Nucleus accumbens (tissue), 56 donors: ENCODE measurements at places on chromosomes 7 and 10.

- no peak for DNase-seq
Observed at GRCh38 chr7:28389504-28390395, 22.6 kb upstream of the CREB5 start.

GRCh38 chr7:43037531-43037930, 74.9 kb upstream of the HECW1 start:
- no peak for DNase-seq

DNA sequence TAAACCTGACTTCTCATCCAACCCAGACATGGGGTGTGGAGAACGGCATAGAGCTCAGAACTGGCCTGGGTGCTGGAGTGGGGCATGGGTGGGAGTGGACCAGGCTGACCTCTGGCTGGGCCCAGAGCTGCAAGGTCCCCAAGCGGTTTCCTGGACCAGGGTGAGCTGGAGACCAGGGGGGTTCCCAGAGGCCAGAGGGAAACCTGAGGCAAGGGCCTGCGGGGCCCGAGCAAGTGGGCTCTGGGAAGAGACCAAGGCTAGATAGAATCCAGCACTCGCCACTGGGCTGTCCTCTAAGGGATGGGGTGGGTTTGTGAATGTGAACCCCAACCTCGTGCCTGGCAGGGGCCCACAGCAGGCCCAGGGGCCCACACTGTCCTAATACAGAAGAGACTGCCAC, 39.4 kb upstream of the RET start:
- DNase-seq, result no peak

DNA sequence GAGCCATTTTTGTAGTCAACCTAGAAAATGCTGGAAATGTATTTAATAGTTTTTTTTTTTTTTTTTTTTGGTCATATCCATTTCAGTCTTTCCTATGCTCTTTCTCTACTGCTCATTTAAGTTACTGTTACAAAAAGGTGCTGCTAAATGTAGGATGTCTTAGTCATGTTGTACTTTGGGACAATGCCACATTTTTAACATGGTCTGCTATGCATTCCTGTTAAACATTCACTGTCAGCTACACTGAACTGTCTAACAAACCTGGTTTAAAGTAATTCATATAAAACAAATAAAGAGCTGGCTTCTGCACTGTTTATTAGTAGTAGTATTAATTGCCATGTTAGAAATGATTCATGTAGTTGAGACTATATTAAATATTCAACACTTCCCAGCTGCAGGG, 108.6 kb downstream of the NSUN6 start:
- no peak for DNase-seq

GRCh38 chr10:98967601-98968000, 268.1 kb downstream of the HPSE2 start:
- no peak for DNase-seq

DNA sequence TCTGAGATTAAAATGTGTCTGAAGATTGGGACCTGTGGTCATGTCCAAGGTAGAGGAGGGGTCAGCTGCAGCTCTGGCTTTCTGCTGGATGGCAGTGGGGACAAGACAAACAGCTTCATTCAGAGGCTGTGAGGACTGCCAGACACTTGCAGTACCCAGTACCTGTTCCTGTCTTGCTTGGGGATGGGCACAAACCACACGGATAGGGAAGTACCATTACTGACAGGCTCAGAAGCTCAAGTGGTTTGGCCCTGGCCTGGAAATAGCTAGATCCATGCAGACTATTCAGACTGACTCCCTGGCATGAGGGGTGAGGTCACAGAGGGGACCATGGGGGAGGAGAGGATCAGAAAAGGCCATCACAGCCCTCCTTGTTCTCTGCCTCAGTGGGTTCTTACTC, 56.0 kb upstream of the COMTD1 start:
- no peak for DNase-seq

GRCh38 chr7:33936503-33936902, 31.2 kb downstream of the BMPER start:
- DNase-seq, result no peak

DNA sequence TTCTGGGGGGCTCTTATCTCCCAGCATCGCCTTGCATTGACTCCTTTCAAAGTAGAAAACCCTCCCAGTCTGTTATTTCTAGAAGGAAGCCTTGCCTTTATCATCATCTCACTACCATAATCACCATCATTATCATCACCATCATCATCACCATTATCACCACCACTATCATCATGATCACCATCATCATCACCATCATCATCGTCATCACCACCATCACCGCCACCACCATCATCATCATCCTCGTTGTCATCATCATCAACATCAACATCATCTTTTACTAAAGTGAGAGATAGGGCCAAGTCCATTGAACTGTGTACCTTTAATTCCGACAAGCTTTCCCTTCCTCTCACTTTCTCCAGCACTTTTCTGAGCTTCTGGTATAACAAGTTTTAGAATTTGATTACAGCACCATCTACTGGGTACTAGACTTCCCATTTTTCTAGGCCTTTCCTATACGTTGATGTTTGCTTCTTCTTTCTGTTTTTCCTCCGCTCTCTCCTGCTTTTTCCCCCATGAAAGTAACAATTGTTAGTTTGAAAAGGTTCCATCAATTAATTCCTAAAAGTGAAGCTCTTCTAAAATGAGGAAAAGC, 226.4 kb downstream of the BUB3 start:
- no peak for DNase-seq

DNA sequence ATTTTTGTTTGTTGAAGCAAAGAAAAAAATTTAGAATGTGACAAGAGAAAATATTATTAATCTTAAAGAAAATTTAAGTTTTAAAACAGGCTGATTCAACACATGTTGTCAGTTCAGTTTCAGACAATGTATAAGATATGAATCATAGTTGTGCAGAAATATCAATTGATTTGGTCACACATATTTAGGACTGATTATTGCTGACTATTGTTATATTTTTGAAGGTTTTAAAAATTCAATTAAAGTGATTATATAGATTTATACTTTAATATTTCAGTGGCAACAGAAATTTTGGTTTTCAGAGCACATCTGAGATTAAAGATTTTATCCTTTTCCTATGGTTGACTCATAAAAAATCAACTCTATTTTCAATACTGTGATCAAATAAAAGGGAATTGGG, 132.5 kb downstream of the PON1 start:
- no peak for DNase-seq

DNA sequence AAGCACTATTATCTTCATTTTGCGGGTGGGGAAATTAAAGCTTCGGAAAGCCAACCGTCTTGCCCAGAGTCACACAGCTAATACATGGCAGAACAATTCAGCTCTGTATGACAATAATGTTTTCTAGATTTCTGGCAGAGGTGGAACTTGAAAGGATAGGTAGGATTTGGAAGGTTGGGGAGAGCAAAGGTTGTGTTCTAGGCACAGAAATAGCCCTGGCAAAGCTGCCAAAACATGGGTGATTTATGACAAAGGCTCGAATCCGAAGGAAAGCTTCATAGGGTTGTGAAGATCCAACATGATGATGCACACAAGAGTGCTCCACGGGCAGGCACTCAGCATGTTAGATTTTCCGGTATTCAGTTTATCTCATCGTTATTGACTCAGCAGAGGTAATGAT, 19.2 kb downstream of the PDCD11 start:
- no peak for DNase-seq

DNA sequence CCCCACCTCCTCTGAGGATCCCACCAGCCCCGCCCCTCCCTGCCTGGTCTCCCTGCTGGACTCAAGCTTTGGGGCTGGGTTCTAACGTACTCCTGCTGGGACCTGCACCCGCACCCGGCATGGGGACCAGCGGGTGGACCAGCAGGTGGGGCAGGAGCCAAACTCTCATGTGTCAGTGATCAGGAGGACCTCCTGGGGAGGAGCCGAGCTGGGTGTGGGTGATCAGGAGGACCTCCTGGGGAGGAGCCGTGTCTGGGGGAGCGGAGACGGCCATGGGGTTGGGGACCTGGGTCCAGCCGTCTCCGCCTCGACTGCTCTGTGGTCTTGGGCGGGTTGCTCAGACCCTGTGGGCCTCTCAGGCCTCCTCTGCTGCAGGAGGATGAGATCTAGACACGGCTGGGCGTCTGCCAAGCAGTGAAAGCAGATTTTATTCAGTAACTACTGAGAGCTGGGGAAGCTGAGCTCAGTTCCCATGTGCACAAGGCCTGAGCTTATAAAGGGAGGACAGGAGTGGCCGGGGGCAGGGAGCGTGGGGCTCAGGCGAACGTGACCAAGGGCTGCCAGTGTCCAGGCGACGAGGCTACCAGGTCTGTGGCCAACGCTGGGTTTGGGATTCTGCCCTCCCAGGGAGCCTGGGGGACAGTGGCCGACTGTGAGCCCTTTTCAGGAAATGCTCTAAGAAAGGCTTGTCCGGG, 33.6 kb upstream of the UTF1 start:
- DNase-seq, result no peak

- no peak for DNase-seq
Observed at GRCh38 chr7:133859231-133859630, 267.9 kb upstream of the LRGUK start.

DNA sequence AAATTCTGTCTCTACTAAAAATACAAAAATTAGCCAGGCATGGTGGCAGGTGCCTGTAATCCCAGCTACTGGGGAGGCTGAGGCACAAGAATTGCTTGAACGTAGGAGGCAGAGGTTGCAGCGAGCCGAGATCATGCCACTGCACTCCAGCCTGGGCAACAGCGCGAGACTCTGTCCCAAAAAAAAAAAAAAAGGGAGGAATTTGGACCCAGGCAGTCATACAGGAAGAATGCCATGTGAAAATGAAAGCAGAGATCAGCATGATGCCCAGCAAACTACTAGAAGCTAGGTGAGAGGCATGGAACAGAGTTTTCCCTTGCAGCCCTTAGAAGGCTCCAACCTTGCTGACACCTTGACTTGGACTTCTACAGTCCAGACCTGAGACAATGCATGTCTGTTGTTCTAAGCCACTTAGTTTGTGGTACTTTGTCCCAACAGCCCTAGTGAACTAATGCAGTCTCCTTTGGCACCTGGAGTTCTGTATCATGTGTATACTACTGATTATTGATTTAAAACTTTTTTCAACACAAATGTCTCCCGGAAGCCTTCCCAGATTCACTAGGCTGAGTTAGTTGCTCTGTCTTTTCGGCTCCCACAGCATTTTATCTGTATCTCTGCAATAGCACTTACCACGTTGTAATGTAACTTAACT, 10.2 kb upstream of the BAG3 start:
- DNase-seq, result no peak

- no peak for DNase-seq
Observed at GRCh38 chr7:103348452-103348851, 1.0 kb downstream of the PSMC2 start.

DNA sequence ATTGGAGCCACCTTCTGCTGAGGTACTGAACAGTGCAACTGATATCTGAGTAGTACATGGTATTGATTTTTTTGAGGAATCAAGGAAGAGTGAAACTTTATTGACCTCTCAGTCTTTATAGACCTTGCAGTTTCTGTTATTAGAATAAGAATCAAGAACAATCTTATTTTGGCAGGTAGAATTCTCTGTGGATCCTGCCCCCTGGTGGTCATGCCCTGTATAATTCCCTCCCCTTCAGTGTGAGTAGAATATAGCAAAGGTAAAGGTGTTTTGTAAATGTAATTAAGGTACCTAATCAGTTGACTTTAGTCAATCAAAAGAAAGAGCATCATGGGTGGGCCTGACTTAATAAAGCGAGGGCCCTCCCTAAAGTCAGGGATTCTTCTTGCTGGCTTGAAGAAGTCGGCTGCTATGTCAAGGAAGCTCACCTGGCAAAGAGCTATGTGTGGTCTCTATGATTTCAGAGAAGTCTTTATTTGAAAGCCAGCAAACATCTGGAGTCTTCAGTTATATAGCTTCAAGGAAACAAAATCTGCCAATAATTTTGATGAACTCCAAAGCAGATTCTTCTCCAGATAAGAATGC, 142.8 kb downstream of the LSM5 start:
- DNase-seq, result no peak

- DNase-seq, result peak; percentile 96
Observed at GRCh38 chr7:158414486-158414961, 173.1 kb downstream of the PTPRN2 start.

DNA sequence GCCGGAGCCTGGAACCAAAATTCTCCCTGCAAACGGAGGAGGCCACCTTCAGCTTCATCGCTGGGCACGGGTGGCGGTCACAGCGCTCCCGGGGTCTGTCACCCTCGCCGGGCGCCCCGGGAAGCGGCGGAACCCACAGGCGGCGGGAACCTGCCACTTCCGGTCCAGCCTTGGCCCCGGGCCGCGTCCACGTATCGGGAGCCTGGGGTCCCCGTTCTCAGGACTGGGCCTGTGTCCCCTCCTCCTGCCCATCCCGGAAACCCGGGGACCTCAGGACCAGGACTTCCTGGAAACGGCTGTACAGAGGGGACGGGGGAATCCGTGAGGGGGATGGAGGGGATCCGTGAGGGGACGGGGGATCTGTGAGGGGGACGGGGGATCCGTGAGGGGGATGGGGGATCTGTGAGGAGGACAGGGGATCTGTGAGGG, 25.4 kb downstream of the PDGFA start:
- no peak for DNase-seq

DNA sequence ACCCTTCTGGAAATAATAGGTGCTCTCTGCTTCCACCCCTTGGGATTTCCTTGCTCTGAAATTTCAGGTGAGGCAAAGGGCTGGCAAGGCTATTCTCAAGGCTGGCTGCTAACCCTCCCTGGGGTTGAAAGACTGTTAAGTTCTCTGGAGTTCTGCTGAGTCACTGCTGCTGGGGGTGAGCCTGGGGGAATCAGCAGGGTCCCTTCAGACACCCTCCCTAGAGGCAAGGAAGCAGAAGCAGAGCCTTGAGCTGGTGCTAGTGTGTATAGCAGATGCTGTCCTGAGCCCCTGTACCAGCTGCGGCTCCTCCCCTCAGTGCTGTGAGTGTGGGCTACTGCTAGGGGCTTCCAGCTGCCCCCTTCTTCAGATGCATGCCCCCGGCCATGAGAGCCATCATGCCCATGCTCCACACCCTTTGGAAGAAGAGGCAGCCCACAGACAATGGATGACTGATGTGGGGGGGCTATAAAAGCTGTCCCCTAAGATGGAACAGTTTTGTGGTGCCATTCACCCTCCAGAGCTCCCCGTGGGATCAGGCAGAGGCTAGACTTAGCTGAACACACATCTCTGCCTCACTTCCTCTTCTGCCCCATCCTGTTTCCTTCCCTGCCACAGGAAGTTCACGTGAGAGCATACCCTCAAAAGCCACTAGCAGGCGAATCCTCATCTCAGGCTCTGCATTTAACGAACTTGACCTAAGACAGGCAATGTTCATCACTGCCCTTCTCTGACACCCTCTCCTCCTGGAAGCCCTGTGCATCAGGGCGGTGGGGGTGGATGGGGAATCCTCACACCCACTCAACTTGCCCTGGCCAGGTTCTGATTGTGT, 91.8 kb downstream of the SH3PXD2A start:
- DNase-seq, result no peak

DNA sequence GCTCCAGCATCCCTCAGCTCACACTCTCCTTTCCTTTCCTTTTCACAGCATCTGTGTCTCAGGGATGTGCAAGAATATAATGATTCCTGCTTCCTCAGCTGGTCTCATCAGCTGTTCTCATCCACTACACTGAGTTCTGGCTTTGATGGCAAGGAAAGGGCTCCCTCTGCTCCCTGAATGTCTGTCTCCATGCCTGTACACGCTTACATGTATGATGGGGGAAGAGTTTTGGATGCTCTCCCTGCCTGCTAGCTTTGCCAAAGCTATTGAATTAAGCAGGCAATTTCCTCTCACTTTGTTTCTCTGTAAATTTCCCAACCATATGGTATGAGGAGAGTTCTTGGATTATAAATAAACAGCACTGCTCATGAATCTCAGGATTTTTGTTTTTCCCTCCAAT, 254.5 kb downstream of the SORCS3 start:
- no peak for DNase-seq
